Panc1 (cell line): ENCODE measurements at places on chromosomes 1 and 21. TPM values are rescaled to one million over a fixed set of nuclear protein-coding genes. Genes with fewer than 3 reads are reported as not detected.

DNA sequence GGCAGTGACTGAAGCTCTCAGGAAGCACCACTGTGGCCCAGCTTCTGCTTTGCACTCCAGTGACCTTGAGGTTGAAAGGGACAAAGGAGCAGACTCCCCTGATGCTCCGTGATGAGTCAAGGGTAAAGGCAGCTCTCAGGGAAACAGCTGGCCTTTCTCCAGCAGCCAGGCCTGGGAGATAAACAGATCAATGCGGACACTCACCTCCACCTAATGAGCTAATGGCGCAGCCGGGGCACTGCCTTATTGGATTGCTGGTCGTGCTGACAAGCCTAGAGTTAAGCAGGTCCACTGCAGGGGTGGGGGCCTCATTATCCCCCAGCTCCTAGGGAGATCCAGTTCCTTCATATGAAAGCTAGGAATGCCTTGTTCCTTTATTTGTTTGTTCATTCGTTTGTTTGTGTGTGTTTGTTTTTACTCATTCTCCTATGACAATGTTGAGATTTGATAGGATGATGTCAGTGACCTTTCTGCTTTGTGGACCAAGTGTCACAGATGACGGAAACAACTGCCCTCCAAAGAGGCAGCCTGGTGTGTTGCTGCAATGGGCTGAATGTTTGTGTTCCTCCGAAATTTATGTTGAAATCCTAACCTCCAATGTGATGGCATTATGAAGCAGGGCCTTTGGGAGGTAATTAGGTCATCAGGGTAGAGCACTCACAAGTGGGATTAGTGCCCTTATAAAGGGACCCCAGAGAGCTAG is 141.4 kb upstream of the BEND5 start:
- no peak for DNase-seq

DNA sequence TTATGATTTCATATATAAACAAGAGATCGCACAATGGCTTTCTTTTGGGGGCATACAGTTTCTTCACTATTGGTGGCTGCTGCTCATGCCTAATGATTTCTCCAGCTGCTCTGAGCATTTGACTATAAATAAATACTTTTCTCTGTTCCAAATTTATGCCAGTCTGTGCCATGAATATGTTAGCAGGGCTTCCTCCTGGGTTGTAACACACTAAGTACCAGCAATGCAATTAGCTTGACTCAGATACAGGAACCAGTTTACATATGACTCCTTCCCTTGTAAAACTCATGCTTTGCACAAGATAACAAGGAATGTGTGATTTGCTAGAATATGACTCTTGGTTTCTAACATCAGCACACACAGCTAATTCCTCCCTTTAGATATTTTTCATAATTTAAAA is 1629.7 kb downstream of the NCAM2 start:
- DNase-seq: no peak

The CATSPERE gene
- total RNA-seq: 0.31 TPM

GRCh38 chr1:176364236-176364905 is 98.6 kb upstream of the PAPPA2 start:
- no peak for DNase-seq

The LSM10 gene
- 53.7 TPM for total RNA-seq

The SPAG17 gene
- 0.36 TPM for total RNA-seq

DNA sequence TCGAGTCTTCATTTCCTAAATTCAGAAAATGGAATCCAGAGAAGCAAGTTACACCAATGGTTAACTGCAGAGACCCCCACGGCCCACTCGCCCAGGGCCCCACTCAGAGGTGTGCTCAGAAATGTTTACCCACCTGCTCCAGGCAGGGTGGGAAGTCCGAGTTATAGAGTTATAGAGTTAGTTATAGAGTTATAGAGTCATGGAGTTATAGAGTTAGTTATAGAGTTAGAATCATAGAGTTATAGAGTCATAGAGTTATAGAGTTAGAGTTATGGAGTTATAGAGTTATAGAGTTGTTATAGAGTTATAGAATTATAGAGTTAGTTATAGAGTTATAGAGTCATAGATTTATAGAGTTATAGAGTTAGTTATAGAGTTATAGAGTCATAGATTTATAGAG is 31.7 kb downstream of the UBASH3A start:
- DNase-seq: no peak

The MYBPH gene
- total RNA-seq: not detected

The LINGO4 gene
- total RNA-seq: not detected

The LCE2A gene
- not detected for total RNA-seq
